ENCODE measurements at places on chromosomes 5 and 9.

- DNase-seq, result no peak
These were observed 821.2 kb downstream of the PTPRD start for GRCh38 chr9:9791611-9792010.

GRCh38 chr5:172065431-172066065, 59.1 kb upstream of the FBXW11 start:
- DNase-seq, result no peak

GRCh38 chr5:160271396-160271795, 41.0 kb downstream of the CCNJL start:
- DNase-seq, result no peak

GRCh38 chr5:56851258-56851941, 36.1 kb downstream of the MAP3K1 start:
- no peak for DNase-seq

DNA sequence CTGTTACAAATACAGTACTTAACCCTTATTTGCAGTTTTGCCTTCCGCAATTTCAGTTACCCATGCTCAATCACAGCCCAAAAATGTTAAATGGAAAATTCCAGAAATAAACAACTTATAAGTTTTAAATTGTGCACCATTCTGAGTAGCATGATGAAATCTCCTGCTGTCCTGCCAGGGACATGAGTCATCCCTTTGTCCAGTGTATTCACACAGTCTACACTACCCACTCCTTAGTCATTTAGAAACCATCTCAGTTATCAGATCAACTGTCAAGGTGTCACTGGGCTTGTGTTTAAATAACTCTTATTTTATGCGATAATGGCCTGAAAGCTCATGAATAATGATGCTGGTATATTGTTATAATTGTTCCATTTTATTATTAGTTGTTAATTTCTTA, 95.8 kb downstream of the PLCXD3 start:
- DNase-seq, result no peak

GRCh38 chr5:104412649-104413240, 850.2 kb upstream of the NUDT12 start:
- DNase-seq, result no peak

Data from substantia nigra (tissue), 51 donors.